CD4-positive, alpha-beta T cell treated with Interleukin-4 for 4 hours (primary cell): ENCODE measurements at places on chromosomes 6 and 20.

DNA sequence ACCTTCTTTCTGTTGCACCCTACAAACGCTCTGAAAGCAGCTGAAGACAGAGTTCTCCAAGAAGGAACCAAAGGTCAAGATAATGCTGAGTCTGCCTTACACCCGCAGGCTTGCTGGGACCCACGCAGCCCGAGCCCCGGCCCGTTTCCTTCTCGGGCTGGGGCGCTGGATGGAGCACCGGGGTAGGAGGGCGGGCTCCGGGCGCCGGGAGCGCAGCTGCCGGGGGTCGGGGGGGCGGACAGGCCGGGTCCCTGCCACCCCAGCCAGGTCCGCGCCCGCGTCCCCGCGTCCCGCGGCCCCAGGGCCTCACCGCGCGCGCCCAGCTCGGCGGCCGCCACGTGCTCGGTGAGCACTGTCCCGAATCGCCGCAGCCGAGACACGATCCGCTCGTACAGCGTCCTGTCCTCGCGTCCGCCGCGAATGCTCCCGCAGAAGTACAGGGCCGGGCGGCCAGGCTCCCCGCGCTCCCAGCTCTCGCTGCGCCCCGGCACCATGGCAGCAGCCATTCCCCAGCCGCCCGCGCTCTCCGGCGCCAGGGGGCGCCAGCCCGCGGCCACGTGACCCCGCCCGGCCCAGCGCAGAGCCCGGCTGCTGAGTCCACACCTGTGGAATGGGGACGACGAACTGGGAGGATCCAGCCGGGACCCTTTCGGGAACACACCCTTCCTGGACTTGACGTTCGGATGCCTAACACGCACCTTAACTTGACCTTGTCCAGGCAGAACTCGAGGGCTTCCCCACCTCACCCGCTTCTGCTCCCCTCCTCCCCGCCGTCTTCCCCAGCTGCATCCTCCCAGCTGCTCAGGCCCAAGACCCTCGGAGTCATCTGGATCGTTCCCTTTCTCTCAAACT is at the start of gene DNPH1:
Gene DNPH1 (minus strand): TSS at position 531 of the 852 bp plus-strand sequence. CDS start 25 bp downstream, at position 506.
- peak; percentile 72 for DNase-seq

GRCh38 chr20:14193443-14193842 is 144.0 kb downstream of the FLRT3 start:
- no peak for DNase-seq

- DNase-seq: no peak
Measured at GRCh38 chr6:43268355-43268700, 25.0 kb downstream of the TTBK1 start.

GRCh38 chr6:56827908-56828649 is 126.8 kb upstream of the BEND6 start:
- DNase-seq: no peak

DNA sequence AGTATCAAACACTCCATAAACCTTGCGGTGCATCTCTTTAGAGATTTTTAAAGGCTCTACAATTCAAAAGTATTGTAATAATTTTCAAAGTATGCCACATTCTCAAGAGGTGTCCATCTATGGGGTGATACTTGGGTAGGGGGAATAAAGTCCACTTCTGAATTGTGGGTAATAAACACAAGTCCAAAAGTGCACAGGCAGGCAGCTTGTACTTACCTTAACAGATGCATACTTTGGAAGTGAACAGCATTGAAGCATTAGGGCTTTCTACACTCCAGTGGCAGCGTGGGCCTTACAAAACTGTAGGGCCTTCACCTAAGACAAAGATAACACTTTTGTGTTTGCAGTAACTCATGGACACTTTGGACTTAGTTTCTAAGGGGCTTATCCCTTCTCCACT is 58.6 kb downstream of the AIG1 start:
- DNase-seq: no peak

GRCh38 chr6:86856937-86857563 is 80.3 kb upstream of the HTR1E start:
- DNase-seq: peak; percentile 17

- no peak for DNase-seq
Measured at GRCh38 chr6:122947355-122947754, 48.7 kb upstream of the CLVS2 start.

DNA sequence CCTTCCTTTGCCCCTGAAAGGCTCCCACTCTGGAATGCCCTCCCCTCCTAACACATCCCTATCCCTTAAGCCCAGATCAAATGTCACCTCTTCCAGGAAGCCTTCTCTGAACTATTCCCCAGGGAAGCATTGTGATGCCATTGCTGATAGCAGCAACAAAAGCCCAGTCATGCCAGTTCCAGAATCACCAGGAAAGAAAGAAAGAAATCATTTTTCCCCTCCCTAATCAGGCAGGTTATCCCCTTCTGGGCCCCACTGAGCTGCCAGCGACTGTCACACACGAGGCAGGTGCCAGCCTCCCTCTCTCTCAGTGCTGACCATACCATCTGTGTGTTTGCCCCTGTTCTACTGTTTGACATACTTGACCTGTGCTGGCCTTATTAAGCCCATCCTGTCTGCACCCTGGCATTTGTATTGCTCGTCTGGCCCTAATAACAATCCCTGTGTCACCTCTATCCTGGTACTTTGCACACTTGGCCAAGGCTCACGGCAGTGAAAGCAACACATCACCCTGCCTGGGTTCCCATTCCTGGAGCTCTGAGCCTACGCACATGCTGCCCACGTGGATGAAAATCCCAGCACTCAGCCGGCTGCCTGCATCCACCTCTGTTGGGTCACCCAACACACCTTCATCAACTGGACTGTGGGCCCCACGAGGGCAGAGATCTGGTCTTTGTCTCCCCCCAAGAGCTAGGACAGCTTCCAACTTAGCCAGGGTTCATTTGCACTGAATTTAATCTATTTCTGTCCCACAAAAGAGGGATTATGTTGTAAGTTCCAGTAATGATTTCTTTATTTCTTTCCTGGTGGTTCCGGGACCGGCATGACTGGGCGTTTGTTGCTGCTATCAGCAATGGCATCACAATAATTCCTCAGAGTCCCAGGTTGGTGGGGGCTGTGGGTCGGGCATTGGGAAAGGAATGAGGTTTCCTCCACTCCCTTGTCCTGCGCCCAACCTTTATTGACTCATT is 5.3 kb upstream of the BPIFB1 start:
- DNase-seq: no peak

GRCh38 chr6:16834242-16834641 is 73.0 kb upstream of the ATXN1 start:
- no peak for DNase-seq

GRCh38 chr20:22796469-22797077 is 212.2 kb upstream of the FOXA2 start:
- DNase-seq: no peak

- DNase-seq: no peak
Measured at GRCh38 chr6:111150577-111150976, 63.3 kb downstream of the SLC16A10 start.

GRCh38 chr6:150720774-150721233 is 121.1 kb downstream of the PLEKHG1 start:
- no peak for DNase-seq

GRCh38 chr20:14384416-14385175 is 47.2 kb upstream of the FLRT3 start:
- DNase-seq: no peak

GRCh38 chr20:60976913-60977312 is 275.1 kb upstream of the CDH4 start:
- no peak for DNase-seq

GRCh38 chr6:4776493-4777393 is 539 bp downstream of the CDYL start:
- peak; percentile 17 for DNase-seq

GRCh38 chr6:152188011-152188410 is 380.5 kb downstream of the ESR1 start:
- DNase-seq: no peak

DNA sequence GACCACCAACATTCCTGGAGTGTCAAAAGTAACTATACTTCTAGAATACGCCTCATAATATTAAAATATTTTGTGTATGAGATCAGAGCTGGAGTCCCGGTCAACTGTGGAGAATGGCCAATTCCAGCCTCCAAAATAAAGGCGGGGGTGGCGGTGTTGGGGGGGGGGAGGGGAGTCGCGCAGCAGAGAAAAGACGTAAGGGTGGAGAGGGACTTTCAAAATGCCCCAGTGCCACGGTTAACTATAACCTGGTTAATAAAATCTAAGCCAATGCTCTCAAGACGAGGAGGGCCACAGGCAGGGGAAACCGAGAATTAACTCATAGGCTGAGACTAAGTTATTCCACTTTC is 1.3 kb downstream of the NUP153 start:
- DNase-seq: no peak

GRCh38 chr6:14754751-14755513 is 490.9 kb upstream of the JARID2 start:
- DNase-seq: peak; percentile 59

GRCh38 chr20:50306478-50307423 is 116.1 kb downstream of the CEBPB start:
- no peak for DNase-seq

DNA sequence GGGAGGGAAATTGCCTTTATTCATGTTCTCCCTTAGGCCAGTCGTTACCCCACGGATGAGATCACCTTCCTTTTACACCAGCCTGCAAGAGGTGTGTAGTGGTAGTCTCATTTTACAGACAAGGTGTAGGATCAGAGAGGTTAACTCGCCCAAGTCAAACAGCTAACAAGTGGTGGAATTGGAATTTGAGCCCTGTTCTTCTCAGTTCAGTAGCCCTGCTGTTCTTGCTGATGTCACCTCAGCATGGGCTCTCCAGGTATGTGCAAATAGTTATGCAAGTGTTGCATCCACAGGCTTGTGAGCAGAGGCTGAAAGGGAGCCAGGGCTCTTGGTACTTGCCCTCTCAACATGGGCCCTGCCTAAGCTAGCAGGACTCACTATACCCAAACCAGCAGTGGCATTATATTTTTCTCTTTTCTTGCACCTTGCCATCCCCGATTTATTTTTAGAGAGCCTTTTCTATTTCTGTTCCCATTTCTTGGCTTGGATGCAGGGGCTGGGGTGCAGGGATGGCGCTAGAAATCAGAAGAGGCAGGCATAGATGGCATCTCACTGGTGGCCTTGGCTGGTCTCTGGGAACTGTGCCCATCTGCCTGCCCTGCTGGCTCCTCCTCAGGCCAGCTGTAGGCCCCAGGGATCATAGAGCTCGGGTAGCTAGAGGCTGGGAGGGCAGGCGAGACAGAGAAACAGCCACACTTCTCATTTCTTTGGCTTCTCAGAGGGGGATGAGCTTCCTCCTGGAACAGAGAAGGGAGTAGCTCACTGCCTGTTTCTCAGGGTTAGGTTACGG is 18.2 kb downstream of the PPARD start:
- DNase-seq: no peak

GRCh38 chr20:45752746-45753145 is 30.6 kb downstream of the SPINT4 start:
- no peak for DNase-seq

DNA sequence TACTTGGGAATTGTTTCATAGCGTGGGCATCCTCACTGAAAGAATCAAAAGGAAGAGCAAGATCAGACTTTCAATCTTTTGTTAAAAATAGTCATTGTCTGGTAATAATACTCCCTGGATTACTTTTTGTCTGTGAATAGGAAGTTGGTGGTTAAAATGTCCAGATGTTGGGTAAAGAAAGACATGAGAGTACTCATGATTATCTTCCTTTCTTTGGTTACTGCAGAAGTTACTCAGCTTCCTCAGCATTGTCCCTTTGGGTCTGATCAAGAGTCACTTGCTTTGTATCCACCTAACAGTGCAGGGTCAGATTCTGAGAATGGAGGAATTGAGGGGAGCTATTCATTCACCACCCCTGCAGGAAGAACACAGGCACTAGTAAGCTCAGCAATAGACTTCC is 54.6 kb downstream of the RIN2 start:
- no peak for DNase-seq

DNA sequence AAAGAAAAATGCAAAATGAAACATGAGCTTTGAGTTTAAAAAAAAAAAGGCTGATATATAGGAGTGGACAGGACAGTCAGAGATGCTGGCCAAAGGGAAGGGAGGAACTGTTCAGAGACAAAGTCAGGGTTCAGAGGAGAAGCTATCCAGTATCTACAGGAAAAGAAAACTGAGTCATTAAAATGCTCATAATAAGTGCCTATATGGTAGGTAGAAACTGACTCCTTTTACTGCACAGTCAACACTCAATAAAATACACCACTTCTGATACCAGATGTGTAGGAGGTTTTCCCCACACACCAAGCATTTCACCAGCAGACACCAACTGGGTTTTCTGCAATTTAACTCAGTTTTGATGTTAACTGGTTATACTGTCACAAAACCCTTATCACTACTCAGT is 32.9 kb downstream of the FRK start:
- DNase-seq: no peak

DNA sequence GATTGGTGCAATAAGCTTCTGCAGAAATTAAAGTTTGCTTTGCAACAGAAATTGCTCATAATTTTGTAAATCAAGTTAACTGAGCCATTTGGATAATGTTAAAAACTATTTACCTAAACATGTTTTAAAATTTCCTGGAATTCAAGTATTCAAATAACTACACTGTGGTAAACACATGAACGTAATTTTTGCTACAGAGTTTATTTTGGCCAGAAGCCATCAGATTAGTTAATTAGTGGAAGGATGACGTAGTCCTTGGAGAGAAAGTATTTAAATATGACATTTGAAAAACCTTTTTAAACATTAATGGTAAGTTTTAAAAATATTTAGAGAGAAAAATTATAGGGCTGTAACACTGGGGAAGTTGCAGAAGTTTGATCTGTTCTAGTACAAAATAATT is 121.2 kb upstream of the UST start:
- DNase-seq: no peak

- no peak for DNase-seq
Measured at GRCh38 chr6:16274885-16275589, 36.6 kb downstream of the GMPR start.

- DNase-seq: no peak
Measured at GRCh38 chr20:8050157-8050837, 30.7 kb upstream of the TMX4 start.

DNA sequence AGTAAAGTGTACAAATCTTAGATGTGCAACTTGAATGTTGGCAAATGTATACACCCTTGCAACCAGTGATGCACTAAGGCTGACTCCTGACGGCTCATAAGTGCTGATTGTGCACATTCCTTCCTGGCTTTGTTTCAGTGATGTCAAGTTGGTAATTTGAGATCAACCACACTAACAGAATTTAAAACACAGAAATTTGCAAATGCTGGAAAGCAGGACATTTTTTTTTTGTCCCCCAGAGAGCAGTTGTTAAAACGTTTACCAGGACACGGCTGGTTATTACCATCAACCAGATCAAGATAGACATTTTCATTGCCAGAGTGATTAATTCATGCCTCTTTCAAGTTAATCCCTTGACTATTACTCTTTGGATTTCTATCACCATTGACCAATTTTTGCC is 735.6 kb downstream of the RFPL4B start:
- no peak for DNase-seq

GRCh38 chr6:26375270-26375669 is 7.6 kb upstream of the BTN2A2 start:
- DNase-seq: no peak

DNA sequence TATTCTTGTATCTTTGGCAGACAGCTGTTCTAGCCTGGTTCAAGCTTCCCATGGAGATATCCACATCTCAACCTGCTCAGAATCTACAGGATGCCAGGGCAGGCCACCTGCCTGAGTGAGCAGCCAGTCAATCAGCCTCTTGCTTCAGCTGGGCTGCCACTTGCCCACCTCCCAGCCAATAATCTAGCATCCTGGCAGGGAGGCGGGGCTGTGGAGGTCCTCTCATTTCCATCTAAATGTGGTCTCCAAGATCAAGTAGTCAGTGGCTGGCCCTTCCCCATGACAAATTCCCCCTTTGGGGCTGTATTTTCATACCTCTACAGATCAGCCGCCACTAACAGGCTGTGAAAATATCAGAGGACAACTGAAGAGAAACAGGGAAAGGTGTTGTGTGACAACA is 33.0 kb upstream of the SPDEF start:
- DNase-seq: no peak

- DNase-seq: peak; percentile 76
Measured at GRCh38 chr20:47727170-47727880, 58.0 kb downstream of the SULF2 start.

GRCh38 chr6:138086573-138087196 is 20.5 kb downstream of the PERP start:
- no peak for DNase-seq
